Fibroblast of skin of right quadriceps (primary cell): ENCODE measurements at places on chromosomes 6 and 20.

- DNase-seq = no peak
These were observed 364.6 kb downstream of the PREX1 start for GRCh38 chr20:48463096-48463720.

GRCh38 chr20:24746351-24746685 is 202.8 kb upstream of the CST7 start:
- no peak for DNase-seq

- DNase-seq = no peak
These were observed 101.6 kb upstream of the CEP162 start for GRCh38 chr6:84329077-84329476.

- DNase-seq = no peak
These were observed 54.9 kb upstream of the SMOC2 start for GRCh38 chr6:168385858-168386735.

DNA sequence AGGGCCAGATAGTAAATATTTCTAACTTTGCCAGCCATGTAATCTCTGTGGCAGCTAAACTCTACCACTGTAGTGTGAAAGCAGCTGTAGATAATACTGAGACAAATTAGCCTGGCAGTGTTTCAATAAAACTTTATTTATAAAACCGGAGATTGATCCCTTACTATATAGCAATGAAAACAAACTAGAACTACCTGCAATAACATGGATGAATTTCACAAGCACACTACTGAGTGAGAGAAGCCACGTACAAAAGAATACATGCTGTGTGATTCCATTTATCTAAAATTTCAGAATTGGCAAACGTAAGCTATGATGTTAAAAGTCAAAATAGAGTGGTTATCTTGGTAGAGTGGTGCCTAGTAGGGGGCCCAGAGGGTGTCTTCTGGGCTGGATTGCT is 198.7 kb upstream of the SGK1 start:
- no peak for DNase-seq

DNA sequence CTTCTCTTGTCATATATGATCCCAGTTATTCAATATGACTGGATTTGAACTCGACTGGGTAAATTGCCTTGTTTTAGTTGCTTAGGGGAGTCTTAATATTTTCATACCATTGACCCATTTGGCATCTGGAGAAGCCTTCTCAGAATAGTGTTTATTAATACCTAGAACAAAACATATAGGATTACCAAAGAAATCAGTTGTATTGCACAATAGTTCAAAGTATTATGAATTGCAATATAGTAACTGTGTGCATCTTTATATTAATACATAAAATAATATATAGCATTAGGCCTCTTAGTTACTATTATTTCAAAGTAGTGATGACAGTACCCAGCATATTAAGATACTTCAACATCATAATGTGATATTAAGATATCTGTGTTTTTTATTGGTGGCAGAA is 177.8 kb downstream of the PLCB4 start:
- no peak for DNase-seq

- DNase-seq = no peak
These were observed 49.1 kb downstream of the RFPL4B start for GRCh38 chr6:112396221-112396620.

GRCh38 chr6:123805921-123806320 is 2.3 kb downstream of the NKAIN2 start:
- DNase-seq = no peak

- peak; percentile 51 for DNase-seq
These were observed 296.6 kb upstream of the MANEA start for GRCh38 chr6:95280686-95281273.

- no peak for DNase-seq
These were observed 141.5 kb downstream of the MYB start for GRCh38 chr6:135322427-135323201.

DNA sequence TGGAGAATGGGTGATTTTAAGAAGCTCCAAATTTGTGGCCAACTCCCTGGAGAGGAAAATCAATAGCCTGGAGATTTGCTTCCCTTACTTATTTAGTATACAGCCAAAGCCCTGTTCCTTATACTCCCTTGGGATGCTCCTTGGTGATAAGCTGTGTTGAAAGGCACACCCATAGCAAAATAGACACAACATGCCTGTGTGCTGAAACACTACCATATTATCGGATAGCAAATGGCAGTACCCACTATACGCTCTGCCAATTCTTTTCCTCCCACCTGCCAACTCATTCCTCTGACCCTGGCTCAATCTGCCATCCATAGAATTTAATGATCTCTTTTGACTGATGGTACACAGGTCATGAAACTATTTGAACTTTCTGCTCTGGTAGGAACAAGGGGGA is 98.2 kb downstream of the CLIC5 start:
- DNase-seq = no peak

- DNase-seq = no peak
These were observed 138.2 kb upstream of the CST7 start for GRCh38 chr20:24810676-24811407.

DNA sequence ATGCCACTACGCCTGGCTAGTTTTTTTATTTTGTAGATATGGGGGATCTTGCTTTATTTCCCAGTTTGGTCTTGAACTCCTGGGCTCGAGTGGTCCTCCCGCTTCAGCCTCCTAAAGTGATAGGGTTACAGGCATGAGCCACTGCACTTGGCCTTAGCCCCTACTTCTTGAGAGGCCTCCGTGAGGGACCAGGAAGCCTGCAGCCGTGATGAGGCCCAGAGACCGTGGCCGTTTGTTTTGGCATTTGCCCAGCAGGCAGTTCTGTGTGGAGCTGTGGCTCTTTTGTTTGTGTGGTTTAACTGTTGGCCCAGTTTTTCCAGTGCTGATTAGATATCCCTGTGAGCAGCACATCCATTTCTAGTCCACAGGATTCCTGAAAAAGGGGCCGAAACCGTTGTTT is 39.8 kb downstream of the SRSF3 start:
- DNase-seq = peak; percentile 58

DNA sequence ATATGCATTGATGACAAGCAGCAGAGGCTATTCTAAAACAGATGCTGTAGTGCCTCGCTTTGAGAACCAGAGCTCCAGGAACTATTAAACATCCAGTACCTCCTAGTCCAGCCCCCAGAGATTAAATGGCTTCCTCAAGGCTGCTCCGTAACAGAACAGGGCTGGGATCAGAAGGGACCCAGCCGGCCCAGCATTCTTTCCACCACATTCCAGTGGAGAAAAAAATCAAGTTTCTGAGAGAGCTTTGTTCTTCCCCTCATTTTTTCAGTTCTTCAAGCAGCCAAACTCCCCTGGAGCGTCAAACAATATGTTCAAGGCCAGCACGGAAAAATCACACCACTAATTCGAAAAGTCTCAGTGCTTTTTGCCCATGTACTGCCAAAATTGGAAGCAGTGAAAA is 5.8 kb upstream of the STMND1 start:
- no peak for DNase-seq

- DNase-seq = no peak
These were observed 24.8 kb downstream of the RNF146 start for GRCh38 chr6:127291495-127291894.

DNA sequence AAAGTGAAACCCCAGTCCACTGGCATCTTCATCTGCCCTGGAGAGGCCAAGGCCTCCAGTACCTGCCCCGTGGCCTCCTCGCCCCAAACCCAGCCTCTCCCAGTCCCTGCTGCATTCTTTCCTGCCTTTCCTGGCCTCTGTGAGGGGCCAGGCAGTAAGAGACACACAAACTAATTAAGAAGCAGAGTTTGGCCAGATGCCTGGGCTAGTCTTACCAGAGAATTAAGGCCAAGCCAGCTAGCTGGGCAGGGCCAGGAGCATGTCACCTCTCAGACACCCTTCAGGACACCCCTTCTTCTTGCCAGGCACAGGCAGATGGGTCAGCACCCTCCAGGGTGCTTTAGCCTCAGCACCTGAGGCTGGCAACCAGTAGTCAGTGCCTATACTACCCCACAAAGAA is 2.4 kb downstream of the MDGA1 start:
- DNase-seq = no peak

DNA sequence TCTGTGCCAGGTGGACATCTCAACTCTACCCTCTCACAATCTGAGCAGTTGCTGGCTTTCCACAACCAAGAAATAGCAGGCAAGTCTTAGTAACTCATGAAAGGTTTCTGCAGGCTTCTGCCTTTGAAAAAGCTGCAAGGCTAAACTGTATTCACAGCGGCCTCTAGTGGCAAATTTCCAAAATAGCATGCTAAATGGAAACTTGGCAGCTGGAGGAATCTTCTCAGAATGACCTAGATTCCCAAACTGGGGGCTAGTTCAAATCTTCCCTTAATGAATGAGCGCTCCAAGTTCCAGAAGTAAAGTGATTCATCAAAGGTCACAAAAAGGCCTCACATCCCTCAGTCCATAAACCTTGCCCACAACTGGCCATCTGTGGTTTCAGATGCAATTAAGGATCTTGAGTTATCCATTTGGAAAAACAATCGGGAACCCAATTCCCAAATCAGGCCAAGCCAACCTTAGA is 11.9 kb upstream of the CPNE5 start:
- DNase-seq = peak; percentile 73

GRCh38 chr6:142935553-142936517 is 9.1 kb downstream of the HIVEP2 start:
- no peak for DNase-seq

- no peak for DNase-seq
These were observed 1.5 kb downstream of the ZBP1 start for GRCh38 chr20:57618764-57619050.

- DNase-seq = no peak
These were observed 118.9 kb upstream of the COL21A1 start for GRCh38 chr6:56366141-56366852.

DNA sequence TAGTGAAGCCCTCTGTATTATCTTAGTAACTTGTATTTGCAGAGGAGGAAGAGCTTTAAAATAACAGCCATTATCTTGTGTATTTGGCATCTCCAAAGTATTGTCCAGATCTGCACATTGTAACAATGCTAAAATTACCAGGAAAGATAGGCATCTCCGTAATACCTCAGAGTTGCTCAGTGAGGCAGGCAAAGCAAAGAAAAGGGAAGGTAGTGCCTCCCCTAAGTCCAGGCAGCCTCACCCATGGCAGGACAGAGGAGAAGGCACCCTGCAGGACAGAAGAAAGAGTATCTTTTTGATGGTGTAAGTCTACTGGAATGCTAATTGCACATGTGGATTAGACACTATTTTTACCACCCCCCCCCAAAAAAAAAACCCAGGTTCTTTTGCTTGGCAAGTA is 13.6 kb upstream of the SSTR4 start:
- no peak for DNase-seq

- no peak for DNase-seq
These were observed 8.3 kb upstream of the HM13 start for GRCh38 chr20:31505903-31506302.

- DNase-seq = no peak
These were observed 3.9 kb downstream of the PLCG1 start for GRCh38 chr20:41141153-41141815.

- DNase-seq = no peak
These were observed 122.6 kb upstream of the PHACTR1 start for GRCh38 chr6:12593771-12594529.

DNA sequence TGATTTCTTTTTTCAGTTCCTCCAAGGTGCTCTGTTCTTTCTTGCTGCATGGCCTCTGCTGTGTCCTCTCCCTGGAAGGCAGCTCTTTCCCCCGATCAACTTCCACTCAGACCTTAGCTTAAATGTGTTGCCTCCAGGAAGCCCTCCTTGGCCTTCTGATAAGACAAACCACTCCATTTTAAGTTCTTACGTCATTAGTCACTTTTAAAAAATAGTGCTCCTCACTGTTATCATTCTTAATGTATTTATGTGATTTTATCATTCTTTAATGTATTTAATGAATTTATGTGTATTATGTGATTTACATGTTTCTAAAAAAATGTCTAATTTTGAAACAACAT is 12.2 kb upstream of the MANBAL start:
- no peak for DNase-seq
